ENCODE measurements at places on chromosomes 7 and 10.

DNA sequence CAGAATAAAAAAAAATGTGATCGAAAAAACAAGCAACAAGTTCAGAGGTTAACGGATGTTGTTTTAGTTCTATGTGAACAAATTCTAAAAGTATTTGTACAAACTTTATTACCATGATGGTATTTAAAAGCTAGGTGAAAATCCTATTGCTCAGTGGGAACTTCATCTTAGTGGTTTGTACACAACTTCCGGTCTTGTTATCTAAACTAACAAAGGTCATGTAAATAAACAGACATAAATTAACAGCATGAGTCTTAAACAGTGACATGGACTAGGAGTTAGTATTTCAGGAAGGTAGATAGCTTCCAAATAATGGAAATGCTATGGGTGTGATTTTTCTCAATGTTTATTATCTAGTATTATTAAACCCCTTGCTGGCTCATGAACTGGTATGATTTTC, 83.8 kb downstream of the SPAG6 start:
- no peak for DNase-seq

DNA sequence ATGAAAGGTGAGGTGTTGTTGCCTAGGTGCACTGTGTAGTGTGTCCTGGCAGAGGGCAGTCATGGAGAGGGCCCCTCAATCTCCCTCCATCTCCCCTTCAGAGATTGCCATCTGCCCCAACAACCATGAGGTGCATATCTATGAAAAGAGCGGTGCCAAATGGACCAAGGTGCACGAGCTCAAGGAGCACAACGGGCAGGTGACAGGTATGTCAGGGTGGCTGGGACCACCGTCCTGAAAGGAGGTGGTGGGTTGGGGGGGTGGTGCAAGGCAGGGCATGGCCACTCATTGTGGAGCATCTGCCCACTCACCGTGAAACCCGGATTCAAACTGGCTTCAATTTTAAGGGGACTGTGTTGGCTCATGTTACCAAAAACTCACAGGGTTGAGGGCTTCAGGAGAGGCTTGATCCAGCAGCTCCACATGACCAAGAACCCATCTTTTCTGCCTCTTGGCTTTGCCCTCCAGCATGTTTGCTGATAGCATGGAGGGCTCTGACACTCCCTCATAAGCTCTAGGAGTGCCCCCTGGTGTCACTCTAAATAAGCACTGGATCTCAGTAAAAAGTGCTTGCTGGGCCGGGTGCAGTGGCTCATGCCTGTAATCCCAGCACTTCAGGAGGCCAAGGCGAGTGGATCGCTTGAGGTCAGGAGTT, 12.2 kb downstream of the ARPC1B start:
- no peak for DNase-seq

GRCh38 chr7:23426876-23427275, 43.4 kb downstream of the IGF2BP3 start:
- DNase-seq, result no peak

- DNase-seq, result no peak
Observed at GRCh38 chr7:110010359-110010758, 1080.6 kb upstream of the LRRN3 start.

DNA sequence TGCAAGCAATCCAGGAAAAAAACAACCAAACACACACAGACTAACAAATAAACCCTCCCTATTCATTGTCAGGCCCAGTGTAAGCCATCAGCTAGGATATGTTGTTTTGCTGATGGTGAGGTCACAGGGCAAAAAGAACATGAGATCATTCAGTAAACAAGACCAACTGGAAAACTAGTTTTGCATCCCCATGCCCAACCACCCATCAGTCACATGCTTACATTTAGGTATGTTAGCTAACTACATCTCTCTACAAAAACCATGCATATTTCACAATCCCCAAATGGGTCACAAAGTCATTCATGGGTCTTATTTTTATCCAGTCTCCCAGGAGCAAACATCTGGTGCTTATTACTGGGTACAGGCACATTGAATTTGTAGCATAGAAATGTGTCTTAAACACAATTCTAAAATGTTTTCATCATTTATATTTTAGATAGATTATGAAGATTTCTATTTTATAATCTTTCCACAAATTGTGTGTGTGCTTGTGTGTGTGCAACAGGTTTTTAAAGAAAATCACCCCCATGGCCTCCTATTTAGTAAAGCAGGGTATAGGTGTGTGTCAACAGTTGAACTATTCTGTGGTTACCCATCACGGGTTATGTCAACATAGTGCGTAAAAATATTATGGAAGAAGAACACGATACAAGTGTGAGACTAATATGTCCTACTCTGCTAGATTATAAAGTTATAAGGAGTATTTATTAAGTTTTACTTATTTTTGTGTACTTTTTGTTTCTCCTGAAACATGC, 103.8 kb upstream of the AKR1E2 start:
- DNase-seq, result no peak

DNA sequence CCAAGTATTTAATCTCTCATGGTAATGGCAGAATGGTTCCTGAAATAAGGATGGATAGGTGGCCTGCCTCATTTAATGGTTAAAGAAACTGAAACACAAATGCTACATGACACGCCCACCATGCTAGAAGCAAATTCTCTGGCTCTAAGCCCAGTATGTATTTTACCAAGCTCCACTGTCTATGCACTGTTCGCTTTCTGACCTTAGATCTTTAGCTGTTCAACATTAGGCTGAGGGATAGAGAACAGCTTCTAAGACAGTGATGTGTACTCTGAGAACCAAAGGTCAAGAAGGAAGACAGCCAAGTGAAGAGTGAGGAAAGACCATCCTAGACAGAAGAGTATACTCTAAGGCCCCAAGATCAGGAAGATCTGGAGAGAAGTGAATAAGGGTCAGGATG, 26.6 kb downstream of the FAM3C start:
- no peak for DNase-seq

DNA sequence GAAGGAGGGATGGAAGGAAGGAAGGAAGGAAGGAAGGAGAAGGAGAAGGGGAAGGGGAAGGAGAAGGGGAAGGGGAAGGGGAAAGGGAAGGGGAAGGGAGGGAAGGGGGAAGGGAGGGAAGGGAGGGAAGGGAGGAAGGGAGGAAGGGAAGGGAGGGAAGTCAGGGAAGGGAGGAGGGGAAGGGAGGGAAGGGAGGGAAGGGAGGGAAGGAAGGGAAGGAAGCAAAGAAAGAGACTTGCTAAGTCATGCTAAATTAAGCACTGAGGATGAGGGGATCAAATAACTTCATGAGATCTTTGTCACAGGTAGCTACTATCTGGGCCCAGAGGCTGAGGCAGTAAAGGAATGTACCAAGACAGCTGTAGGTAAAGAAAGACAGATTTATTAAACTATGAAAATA, 116.4 kb downstream of the TRIL start:
- no peak for DNase-seq

DNA sequence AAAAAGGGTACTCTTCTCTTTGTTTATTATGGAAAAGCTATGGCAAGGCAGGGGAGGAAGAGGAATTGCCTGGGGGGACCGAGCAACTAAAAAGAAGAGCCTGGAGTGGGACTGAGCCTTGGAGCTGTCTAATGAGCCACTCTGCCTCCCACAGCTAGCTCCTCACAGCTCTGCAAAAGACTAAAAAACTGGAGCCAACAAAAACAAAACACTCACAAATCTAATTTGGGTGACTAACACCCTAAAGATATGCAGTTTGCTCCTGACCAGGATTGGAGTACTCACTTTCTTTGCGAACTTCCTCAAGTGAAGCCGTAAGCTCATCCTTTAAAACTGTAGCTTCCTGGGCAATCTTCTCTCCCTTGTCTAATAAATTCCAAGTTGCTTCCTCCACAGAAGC, 89.4 kb downstream of the CTNNA3 start:
- DNase-seq, result no peak

DNA sequence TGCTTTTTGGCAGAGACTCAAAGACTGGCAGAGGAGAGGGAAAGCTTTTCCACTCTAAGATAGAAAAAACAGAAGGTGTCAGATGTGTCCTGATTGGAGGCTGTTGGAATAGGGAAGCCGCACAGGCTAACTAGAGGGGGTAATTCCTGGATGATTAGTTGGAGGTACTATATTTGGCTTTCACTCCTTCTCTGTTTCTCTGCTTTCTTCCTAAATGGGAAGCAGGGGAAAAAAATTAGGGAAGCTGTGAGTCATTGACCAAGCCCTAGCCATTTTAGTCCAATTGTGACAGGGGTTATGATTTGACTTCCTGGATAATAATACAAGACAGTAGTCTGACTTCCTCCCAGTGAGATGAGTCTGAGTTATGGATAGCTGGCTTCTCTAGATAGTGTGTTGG, 475.2 kb upstream of the CELF2 start:
- DNase-seq, result no peak

GRCh38 chr7:44574287-44574872, 672 bp upstream of the DDX56 start:
- DNase-seq, result no peak

- no peak for DNase-seq
Observed at GRCh38 chr7:23022851-23023250, 8.9 kb upstream of the HYCC1 start.

DNA sequence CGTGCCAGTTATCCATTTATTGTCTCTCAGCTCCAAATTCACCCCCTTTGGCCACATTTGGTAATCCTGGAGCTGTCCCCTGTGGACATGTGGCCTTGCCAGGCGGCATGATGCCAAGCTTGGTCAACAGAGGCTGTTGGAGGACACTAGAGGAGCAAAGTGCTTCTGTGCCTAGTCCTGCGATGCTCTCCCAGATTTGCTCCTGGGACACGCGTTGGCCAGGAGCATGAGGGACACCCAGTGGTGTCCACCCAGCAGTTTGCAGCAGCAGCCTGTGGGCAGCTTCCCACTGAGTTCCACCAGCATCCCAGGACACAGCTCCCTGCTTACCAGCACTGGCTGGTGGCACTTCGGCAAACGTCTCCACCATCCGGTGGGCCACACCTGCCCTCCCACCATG, 55.5 kb upstream of the STEAP1B start:
- no peak for DNase-seq

- DNase-seq, result peak; percentile 50
Observed at GRCh38 chr7:151368136-151368571, 26.5 kb downstream of the NUB1 start.

- no peak for DNase-seq
Observed at GRCh38 chr7:69756235-69756634, 158.0 kb downstream of the AUTS2 start.

DNA sequence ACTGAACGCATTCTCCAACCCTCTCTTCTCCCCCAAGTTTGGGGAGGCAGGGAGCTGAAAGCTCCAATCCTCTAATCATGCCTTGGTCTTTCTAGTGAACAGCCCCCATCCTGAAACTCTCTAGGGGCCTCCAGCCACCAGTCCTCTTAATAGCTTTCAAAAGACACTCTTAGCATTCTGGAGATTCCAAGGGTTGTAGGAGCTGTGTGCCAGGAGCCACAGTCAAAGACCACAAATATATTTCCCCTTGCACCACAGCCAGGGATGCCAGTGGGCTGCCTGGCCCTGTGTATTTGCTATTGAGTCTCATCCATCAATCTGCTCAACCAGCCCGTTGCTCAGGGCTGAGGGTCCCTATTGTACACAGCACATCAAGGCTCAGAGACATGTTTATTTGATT, 18.5 kb upstream of the MLXIPL start:
- DNase-seq, result no peak

- no peak for DNase-seq
Observed at GRCh38 chr10:53233749-53234148, 461.2 kb upstream of the MBL2 start.
